ENCODE measurements at places on chromosomes 12 and 14.

DNA sequence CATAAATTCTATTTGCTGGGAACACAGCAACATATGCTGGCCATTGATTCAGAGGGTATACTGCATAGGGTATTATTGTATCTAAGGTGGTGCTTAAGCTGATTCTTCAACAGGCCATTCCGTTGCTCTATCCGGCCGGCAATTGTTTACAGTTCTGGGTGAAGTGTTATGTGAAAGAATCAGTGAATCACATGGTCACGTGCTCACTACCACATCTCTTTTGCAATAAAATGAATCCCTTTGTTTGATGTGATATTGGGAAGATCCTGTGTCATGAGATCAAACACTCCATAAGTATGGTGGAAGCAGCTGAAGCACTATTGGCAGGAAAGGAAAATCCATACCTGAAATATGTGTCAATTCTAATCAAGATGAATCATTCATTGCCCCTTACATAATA, 7.6 kb upstream of the USP15 start:
- no peak for DNase-seq

GRCh38 chr14:69573831-69574262, 824 bp downstream of the CCDC177 start:
- DNase-seq: peak; percentile 86

GRCh38 chr12:7221486-7221885, 32.0 kb downstream of the PEX5 start:
- no peak for DNase-seq

GRCh38 chr12:85530456-85530855, 250.4 kb downstream of the ALX1 start:
- DNase-seq: no peak

- DNase-seq: no peak
Observed at GRCh38 chr14:74014299-74014698, 4.8 kb downstream of the ENTPD5 start.

DNA sequence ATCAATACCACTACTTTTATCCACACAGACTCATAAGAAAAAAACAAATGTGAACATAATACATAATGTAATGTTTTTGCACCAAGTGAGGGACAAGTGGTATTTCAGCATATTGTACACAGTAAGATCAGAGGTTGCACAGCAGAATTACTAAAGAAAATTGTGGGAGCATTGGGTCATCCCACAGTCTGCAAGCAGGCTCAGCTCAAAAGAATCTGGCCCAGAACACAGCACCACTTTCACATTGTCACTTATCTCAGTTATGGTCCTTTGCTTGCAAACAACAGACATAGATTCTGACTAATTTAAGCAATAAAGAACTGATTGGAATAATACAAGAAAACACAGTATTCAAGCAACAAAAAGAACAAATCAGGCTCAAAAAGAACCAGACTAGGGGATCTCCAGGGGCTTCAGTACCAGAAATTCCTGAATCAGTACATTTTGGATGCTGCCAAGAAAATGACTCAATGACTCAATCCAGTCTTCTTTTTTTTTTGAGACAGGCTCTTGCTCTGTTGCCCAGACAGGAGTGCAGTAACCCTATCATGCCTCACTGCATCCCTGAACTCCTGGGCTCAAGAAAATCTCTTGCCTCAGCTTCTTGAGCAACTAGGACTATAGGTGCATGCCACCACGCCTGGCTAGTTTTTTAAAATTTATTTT, 42.9 kb upstream of the EEA1 start:
- no peak for DNase-seq

GRCh38 chr12:25652371-25652770, 99.3 kb upstream of the LMNTD1 start:
- peak; percentile 90 for DNase-seq

GRCh38 chr14:92984896-92985295, 61.9 kb downstream of the CHGA start:
- DNase-seq: no peak

DNA sequence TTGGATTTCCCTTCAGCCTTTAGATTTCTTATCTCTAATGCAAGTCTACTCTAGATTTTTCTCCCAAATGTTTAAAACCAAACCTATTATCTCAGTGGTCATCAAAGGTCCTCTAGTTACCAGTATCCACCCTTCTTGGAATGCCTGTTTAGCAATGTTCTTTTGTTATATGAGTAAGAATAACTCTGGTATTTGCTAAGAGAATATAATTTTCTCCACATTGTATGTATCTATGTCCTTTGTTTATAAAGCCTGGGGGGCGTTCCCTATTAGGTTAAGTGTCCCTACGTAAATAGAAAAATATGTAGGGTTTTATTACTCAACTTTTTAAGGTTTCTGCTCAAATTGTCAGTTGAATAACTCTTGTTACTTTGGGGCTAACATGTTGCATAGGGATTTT, 27.3 kb downstream of the PPM1A start:
- DNase-seq: no peak

GRCh38 chr12:39628836-39629235, 9.2 kb upstream of the ABCD2 start:
- DNase-seq: no peak

- DNase-seq: peak; percentile 32
Observed at GRCh38 chr12:39443081-39443928, at the start of gene KIF21A. Gene KIF21A (minus strand): TSS chr12:39443120. CDS start chr12:39442970, 150 bp downstream.

DNA sequence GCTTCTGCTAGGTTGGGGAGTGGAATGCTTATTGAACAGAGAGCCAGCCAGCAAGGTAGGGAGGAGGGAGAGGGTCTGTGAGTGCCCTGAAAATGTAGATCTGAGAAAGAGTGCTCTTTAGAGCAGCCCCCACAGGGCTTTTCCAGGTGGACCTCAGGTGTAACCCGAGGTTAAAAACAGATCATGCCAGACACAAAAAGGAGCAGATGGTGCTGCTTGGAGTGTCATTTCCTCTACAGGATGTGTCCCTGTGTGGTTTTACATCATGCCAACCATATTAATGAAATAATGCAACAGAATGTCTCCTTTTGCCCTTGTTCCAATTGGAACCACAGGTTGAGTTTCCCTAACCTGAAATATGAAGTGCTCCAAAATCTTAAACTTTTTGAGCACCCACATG, 6.4 kb downstream of the SUSD6 start:
- DNase-seq: no peak

DNA sequence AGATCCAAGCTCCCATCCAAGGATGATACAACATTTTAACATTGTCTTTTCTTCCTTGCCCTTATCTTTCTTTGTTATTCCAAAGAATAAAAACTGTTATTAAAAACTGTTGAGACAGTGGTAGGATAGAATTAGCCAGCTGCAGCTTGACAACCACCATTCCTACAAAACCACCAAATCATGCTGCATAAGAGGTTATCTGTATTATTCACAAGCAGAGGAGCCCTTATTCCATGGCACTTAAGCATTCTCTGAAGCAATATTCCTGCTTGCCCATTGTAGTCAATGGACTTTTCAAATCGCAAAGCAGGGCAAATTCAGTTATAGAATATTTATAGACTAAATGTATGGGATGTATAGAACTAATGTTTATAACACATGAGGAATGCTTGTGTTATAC, 3.4 kb downstream of the ABCD2 start:
- DNase-seq: peak; percentile 18

DNA sequence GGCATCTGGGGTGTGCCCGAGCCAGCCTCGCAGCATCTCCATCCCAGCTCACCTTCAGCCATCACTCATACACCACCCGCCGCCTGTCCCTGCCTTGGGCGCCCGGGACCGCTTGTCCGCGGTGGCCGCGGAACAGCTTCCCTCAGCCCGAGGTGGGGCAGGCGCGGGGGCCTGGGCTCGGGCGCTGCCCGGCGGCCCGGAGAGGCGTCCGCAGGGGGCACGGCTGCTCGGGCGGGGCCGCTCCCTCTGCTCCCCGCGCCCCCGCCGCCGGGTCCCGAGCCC, 430 bp downstream of the SLC41A2 start:
- no peak for DNase-seq

- DNase-seq: no peak
Observed at GRCh38 chr12:99911967-99912366, 72.8 kb downstream of the ANKS1B start.

GRCh38 chr12:127273626-127274025, 993.3 kb upstream of the TMEM132C start:
- no peak for DNase-seq

DNA sequence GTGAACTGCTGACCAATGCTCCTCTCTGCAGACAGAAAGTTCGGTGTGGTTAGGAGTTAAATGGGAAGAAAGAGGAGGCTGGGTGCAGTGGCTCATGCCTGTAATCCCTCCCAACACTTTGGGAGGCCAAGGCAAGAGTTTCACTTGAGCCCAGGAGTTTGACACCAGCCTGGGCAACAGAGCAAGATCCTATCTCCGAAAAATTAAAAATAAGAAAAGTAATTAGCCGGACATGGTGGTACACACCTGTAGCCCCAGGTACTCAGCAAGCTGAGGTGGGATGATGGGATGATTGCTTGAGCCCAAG, 19.0 kb downstream of the ATXN2 start:
- no peak for DNase-seq

GRCh38 chr12:120077260-120077659, 39.3 kb downstream of the RAB35 start:
- no peak for DNase-seq

DNA sequence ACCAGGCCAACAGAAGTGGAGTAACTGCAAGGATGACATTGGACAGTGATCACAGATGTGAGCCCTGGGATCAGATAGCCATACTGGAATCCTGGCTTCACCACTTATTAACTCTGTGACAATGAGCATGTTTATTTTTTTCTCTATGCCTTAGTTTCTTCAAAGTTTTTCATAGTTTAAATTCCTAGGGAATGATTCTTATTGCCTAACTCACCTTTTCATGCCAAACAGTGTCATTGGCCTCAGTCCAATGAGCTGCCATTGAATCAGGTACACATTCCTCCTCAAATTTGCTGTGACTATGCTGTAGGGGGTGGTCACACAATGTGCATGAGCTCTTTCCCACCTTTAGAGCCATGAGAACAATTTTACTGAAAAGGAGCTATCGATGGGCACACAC, 342.3 kb downstream of the SYT1 start:
- no peak for DNase-seq

GRCh38 chr12:21301-22189, 45.0 kb upstream of the IQSEC3 start:
- no peak for DNase-seq

DNA sequence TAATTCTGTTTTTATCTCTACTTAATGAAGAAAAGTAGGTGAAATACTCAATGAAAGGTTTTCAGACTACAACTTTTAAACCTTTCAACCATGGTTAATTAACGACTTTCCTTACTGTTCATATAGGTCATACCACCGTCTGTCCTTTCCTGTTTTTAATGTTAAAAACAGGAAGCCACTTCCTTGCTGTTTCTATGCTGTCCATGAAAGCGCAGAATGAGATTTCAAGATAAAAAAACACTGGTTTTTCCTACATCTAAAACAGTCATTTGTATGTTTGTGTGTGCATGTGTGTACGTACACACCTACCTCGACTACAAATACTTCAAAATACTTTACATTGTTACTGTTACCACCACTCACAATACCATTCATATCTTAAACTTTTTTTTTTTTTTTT, 27.3 kb downstream of the SPTLC2 start:
- no peak for DNase-seq

DNA sequence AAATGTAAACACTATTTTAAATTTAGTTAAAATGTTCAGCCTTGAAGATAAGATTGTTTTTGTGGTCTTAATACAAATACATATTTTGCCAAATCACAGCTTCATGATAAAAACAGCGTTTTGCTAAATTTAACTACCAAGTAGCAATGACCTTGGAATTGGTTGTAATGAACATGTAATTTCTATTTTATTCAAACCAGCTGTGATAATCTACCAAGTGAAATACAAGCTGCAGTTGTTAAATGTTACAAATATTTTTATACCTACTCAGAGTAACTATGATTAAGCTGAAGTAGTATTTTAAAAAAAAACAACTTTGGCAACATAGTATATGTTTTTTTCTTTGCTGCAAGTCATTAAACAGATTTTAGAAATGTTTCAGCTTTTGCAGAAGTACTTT, 96.2 kb downstream of the CPSF2 start:
- no peak for DNase-seq

- no peak for DNase-seq
Observed at GRCh38 chr12:66398931-66399910, 96.9 kb downstream of the HELB start.

DNA sequence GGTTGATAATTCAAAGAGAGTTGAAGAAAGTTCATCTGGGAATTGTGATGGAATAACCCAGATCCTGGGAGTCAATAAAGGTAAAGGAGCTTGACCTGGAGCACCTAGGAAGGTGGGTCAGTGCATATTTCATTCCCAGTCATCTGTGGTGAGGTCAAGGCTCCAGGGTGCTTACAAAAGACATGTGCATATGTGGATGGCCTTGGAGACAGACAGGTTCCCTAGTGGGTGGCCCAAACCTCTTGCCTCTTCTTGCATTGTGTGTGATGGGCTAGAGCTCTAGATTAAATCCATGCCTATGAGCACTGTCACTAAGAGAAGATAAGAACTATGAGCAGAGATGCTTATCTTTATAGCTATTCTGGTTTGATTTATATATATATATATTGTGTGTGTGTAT, 75.5 kb upstream of the CISTR start:
- DNase-seq: no peak

- no peak for DNase-seq
Observed at GRCh38 chr14:22980672-22981089, 1.7 kb downstream of the AJUBA start.

- no peak for DNase-seq
Observed at GRCh38 chr12:323507-323906, 60.9 kb upstream of the SLC6A13 start.

DNA sequence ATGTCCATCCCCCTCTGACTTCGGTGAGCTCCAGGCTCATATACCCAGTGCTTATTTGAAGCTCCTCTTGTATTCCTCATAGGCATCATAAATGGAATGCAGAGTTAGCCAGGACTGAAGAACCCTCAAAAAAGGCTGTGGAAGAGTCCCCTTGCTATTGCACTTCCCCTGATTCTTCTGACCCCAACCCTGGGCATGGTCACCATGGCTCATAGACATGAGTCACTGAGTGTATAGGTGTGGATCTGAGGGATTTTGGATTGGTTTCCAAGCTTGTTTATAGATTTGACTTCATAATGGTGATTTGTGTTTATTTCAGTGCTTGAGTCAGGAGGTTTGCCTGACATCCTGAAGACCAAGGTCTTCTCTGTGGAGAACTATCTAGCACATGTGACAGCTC, 98.4 kb upstream of the SLC38A2 start:
- DNase-seq: no peak

DNA sequence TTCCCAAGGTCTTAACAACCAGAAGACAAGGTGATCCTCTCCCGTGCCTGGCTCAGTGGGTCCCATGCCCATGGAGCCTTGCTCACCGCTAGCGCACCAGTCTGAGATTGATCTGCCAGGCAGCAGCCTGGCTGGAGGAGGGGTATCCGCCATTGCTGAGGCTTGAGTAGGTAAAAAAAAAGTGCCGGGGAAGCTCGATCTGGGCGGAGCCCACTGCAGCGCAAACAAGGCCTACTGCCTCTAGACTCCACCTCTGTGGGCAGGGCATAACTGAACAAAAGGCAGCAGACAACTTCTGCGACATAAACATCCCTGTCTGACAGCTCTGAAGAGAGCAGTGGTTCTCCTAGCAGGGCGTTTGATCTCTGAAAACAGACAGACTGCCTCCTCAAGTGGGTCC, 104.0 kb downstream of the C14orf39 start:
- DNase-seq: no peak
